CD4-positive, CD25-positive, alpha-beta regulatory T cell (primary cell): ENCODE measurements at places on chromosomes 11 and 22.

DNA sequence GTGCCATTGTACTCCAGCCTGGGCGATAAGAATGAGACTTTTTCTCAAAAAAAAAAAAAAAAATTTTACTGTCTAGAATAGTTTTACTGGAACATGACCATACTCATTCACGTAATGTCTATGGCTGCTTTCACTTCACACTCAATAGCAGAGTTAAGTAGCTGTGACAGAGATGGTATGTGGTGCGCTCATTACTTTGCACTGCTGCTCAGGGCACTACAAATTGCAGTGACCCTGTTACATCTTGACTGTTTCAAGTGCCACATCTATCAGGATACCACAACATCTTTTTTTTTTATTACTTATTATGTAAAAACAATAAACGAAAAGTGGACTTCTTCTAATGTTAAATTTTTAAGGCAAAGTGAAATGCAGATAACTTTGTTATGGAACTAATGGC is 110.3 kb downstream of the ARHGAP20 start:
- DNase-seq = no peak

- no peak for DNase-seq
Observed at GRCh38 chr11:130431801-130432200, 3.4 kb upstream of the ADAMTS8 start.

DNA sequence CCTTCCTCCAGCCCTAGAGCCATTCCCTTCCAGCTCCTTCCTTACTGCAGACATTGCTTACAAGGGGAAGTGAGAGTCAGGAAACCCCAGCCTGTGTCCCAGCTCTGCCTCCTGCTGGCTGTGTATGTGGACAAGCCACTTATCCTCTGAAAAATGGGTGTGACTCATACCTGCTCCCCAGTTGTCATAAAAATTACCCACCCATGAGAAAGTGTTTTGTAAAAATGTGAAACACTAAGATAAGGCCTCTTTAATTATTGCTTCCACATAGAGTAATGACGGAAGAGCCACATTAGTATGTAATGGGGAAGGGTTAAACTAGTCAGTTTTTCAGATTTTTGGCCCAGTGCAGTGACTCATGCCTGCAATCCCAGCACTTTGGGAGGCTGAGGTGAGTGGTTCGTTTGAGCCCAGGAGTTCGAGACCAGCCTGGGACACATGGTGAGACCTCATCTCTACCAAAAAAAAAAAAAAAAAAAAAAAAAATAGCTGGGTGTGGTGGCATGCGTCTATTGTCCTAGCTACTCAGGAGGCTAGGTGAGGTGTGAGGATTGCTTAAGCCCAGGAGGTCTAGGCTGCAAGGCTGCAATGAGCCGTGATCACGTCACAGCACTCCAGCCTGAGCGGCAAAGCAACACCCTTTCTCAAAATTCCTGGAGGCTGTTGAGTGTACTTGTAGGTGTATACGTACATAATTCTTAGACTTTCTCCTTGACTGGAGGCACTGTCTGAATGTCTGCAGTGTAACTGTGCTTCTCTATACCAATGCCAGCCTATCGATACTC is 84.9 kb downstream of the CTTN start:
- no peak for DNase-seq

DNA sequence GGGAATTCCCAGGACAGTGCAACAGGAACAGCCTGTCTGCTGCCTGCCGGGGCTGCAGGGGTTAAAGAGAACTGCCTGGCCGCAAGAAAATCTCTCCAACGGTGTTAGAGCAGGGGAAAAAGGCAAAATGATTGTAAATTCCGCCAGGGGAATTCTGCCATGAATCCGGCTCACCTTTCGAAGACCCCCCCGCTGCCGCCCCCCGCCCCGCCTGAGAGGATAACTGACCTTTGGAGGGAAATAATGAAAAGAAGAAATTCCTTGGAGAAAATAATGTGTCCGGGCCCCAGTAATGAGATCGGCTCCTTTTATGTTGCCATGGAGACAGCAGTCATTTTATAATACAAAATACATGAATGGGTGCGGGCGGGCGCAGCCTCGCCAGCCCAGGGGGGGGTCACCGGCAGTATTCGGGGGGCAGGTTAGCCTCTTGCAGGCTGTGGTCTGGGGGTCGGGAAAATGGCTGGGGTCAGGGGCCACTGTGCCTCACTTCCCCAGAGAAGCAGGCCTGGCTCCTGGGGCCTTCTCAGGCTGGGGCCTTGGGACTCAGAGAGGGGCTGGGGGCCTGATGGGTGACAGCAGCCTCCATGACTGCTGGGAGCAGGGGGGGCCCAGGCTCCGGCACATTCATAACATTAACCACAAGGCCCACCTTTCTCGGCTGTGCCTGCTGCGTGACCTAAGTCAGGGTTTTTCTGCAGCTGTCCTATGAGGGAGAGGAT is 228.1 kb downstream of the MN1 start:
- no peak for DNase-seq

- DNase-seq = no peak
Observed at GRCh38 chr11:2814751-2815150, 70.8 kb downstream of the CDKN1C start.

- peak; percentile 75 for DNase-seq
Observed at GRCh38 chr11:62081378-62082291, 42.2 kb upstream of the INCENP start.

DNA sequence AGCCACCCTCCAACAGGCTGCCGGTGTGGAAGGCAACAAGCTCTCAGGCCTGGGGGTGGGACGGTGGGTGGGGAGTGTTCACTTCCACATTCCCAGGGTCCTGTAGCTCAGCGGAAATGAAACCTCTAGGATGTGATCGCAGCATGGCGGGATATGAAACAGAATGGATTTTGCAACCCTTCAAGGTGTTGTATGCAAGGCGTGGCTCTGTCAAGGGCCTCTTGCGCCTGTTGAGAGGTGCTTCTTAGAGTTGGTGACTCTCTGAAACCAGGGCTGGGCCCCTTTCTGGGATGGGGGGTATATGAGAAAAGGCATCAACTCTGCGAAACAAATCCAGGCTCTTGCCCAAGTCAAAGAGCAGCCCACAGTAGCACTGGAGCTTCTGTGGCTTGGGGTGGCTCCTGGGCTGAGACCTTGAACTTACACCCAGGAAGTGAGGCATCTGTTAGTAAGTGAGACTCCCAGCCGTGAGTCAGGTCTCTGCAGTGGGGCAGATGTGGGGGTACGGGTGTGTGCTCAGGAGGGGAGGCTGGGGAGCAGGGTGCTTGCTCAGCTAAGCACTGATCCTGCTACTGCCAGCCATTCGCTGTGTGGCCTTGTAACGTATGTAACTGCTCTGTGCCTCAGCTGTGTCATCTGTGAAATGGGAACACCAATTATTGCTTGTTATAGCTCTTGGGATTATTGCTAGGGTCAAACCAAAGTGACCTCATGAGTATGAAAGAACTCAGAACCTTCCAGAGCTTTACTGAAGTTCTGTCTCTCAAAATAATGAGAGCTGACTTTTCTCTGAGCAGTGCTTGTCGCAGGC is 28.3 kb downstream of the NECTIN1 start:
- no peak for DNase-seq

DNA sequence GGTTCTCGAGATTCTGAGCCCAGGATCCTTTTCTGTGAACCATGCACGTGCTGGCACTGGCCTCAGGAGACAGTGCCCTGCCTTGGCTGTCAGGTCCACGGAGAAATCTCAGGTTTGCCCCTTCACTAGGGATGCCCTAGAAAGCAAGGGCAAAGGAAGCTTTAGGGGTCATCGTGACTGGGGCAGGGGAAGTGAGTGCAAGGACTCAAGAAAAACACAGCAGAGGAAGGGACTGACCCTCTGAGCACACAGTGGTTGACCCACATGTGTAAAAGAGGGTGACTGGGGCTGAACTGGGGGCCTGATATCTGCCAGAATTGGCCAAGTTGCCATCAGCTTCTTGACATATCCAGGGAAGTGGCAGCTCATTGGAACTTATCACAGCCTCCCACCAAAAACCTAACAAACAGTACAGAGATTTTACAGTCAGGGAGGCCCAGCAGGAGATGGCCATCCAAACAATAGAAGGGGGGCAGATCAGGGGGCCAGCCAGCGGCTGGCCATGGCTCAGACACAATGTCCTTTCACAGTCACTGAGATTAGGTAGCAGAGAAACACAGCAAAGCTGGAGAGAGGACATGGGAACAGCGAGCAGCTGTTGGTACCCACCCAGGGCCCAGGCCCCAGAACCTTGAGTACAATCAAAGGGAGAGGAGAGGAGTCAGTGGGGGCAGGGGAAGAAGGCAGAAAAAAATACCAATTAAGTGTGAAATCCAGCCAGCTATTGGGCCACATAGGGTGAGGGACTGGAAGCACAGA is 4.4 kb downstream of the TMEM121B start:
- DNase-seq = no peak

GRCh38 chr11:106697058-106697457 is 321.2 kb downstream of the GUCY1A2 start:
- no peak for DNase-seq

DNA sequence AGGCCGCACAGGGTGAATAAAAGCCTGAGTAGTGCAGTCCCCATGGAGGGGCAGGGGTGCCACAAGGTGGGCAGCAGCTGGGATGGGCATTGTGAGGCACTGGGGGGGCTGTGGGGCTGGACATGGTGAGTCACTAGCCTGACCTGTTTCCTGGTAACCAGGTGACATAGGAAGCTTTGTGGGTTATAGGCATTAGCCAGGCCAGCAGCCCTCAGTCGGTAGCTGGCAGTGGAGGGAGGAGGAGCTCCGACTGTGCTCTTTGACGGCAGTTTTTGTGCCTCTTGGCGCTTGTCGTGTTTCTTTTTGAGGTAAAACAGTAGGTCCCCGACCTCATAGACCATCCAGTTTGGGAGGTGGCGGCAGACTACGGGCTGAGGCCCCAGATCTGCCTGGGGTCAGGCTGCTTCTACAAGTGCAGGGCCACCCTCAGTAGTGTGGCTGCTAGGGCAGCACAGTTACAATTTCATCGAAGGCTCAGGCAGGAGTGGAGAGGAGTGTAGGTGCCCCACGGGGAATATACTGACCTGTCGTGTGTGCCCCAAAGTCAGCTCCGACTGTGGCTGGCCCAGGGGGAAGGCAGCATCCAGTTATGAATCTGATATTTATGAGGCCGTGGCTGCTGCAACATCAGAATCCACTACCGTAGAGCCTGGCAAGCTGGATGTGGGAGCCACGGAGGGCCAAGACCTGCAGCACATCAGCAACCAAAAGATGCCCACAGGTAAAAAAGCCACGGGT is 107.7 kb downstream of the CRYBB2 start:
- DNase-seq = no peak

- no peak for DNase-seq
Observed at GRCh38 chr22:43277987-43278601, 65.1 kb downstream of the SCUBE1 start.

GRCh38 chr11:15577519-15577918 is 462.8 kb downstream of the INSC start:
- DNase-seq = no peak

GRCh38 chr22:37887584-37888378 is 18.3 kb upstream of the MICALL1 start:
- no peak for DNase-seq

- DNase-seq = peak; percentile 28
Observed at GRCh38 chr22:31160328-31160978, 471 bp downstream of the RNF185 start.
